Stimulated activated CD8-positive, alpha-beta memory T cell treated with anti-CD3 and anti-CD28 coated beads, Interleukin-4, amount 100 ng/mL, for 1 hour (primary cell): ENCODE measurements at places on chromosomes 2 and 18.

GRCh38 chr2:8239531-8240088 is 442.2 kb upstream of the ID2 start:
- DNase-seq, result no peak

- DNase-seq, result no peak
These were observed 128.0 kb downstream of the ARL4C start for GRCh38 chr2:234368861-234369261.

GRCh38 chr18:44997174-44997573 is 316.5 kb downstream of the SETBP1 start:
- no peak for DNase-seq

DNA sequence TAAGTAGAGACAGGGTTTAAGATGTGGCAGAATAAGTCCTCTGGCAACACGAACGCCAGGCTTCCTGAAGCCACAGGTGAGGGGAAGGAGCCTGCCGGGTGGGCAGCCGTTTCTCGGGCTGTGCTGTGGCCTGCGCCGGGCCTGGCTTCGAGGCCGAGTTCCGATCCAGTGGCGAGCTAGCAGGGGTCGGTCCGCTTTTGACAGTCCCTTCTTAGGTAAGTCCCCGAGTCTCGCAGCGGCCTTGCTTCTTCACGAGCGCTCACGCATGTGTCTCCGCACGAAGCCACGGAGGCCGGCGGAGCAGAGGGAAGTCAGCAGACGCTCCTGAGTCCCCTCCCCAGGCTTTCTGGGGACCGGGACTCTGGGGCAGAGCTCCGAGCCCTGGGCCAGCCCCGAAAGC is 26.0 kb downstream of the SALL3 start:
- DNase-seq, result no peak

- DNase-seq, result no peak
These were observed 961.3 kb upstream of the CELF4 start for GRCh38 chr18:38526922-38527321.

- no peak for DNase-seq
These were observed 102.0 kb downstream of the HIBCH start for GRCh38 chr2:190217616-190218015.

GRCh38 chr2:189661957-189662321 is 680 bp downstream of the ASNSD1 start:
- DNase-seq, result no peak
